ENCODE measurements at places on chromosomes 1 and 21.

GRCh38 chr1:150186789-150187559, 37.3 kb downstream of the PLEKHO1 start:
- no peak for DNase-seq

DNA sequence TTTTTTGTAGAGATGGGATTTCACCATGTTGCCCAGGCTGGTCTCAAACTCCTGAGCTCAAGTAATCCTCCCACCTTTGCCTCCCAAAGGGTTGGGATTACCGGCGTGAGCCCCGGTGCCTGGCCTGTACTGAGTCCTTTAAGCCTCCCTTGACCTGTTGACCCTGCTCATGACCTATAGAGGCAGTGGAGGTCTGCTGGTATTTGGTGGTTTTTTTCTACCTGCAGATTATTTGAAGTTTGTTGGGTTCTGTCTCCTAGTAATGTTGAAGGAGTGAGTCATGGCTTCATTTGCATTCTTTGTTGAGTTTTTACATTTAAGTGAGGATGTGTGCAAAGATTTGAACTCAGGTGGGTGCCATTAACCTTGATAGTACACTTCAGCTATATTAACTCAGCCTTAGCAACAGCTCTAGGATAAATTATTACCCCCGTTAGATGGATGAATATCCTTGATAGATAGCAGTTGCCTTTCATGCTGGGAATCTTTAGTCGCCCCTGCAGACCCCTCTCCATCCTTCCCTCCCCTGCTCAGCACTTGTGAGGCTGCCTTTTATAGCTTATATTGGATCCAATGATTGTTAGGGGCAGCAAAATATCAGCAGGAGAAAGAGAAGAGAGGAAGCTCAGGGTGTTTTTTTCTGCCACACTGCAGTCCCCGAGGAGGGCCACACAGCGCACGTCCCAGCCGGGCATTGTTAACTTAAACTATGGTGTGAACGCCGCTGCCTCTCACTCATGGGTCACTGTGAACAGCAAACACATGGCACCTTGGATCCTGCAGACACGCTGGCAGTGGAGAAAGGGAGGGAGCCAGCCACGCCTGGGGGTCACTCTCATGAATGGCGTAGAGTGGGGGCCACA, 14.9 kb upstream of the NPPB start:
- DNase-seq, result no peak

- no peak for DNase-seq
Measured at GRCh38 chr1:29033829-29034466, 89.8 kb downstream of the TMEM200B start.

- no peak for DNase-seq
Measured at GRCh38 chr21:33057385-33057940, 12.5 kb upstream of the OLIG1 start.

GRCh38 chr1:62281922-62282555, 37.2 kb downstream of the KANK4 start:
- DNase-seq, result no peak

GRCh38 chr1:110084227-110085078, 14.0 kb upstream of the ALX3 start:
- DNase-seq, result no peak

DNA sequence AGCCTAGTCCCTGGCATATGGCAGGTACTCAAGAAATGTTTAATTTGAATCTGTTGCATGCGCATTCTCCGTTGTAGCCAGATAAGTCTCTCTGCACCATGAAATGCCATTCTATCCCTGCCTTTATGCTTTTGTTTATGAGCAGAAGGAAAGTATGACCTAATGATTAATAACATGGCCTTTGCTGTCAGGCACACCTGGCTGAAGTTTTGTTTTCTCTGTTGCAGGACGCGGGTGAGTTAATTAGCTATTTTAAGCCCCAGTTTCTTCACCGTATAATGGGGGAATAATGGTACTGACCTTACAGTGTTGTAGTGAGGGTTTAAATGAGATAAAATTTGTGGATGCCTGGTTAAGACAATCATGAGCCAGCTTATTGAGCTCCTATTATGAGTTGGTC, 87.7 kb downstream of the ST6GALNAC3 start:
- DNase-seq, result no peak

DNA sequence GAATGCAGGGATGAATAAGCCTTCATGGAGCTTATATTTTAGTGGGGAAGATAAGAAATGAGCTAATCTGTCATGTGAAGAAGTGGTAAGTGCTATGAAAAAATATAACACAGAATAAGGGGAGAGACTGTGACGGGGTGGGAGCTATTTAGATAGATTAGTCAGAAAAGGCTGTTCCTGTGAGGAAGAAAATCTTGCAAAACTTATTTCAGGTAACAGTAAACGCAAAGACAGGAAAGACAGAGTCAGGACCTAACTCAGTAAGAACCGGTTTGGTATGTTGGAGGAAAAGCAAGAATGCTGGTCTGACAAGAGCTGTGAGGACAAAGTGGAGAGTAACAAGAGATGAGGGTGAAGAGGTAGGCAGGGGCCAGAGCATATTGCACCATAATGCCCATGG, 22.0 kb downstream of the GNAI3 start:
- DNase-seq, result no peak

GRCh38 chr1:209504571-209504970, 78.9 kb upstream of the CAMK1G start:
- DNase-seq, result no peak

GRCh38 chr21:38790059-38790458, 15.7 kb upstream of the ETS2 start:
- DNase-seq, result no peak

DNA sequence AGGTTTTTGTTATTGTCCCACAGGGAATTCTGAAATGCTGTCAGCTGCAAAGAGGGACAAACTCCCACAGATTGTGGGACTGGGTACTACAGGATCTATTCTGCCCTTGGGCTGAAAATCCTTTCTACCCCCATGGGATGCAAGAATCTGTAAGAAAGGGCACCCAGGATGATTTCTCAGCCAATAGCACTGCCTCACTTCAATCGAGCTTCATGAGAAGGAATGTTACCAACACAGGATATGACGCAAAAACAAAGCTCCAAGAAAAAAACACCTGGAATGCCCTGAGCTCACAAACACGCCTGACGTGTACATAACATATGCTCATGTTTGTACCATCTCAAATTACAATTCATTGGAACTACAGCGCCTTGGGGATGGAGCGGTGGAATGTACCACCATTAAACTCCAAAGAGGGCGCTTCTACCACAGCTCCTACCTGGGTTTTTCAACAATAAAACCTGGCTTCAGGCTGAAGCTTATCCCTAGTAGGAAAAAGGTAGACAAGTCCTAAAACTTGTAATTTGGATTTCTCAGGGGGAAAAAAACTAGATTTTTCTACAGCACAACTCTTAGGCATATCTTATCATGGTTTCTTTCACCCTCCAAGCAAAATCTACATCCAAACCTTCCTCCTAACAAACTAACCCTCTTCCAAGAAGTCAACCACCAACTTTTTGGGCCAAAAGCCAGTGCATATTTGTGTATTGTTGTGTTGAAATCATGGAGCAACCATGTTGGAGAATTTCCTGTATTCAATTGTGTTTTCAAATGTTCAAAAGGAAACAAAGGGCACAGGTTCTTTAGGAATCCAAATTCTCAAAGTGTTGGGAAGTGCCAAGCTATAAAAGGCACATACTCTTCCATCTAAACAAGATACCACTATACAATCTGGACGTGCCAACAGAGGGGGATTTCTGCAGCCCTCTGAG, 78.9 kb downstream of the TGFBR3 start:
- no peak for DNase-seq

DNA sequence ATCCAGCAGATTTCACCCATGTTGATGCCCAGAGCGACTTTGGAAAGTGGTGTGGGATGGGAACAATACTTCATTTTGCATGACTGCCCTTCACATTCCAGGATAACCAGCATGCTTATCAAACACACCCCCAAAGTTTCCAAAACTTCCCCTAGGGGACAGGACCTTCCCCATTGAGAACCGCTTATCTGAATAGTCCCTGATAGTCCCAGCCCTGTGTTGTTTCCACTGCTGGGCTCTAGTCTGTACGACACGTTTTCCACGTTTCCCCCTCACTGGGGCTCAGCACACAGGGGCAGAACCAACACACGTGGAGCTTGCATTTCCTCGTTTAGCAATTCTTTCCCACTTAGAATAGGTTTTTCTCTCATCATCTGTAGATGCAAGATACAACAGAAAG, 61.0 kb downstream of the BACE2 start:
- no peak for DNase-seq

- no peak for DNase-seq
Measured at GRCh38 chr21:33383056-33383888, 19.9 kb upstream of the IFNGR2 start.

DNA sequence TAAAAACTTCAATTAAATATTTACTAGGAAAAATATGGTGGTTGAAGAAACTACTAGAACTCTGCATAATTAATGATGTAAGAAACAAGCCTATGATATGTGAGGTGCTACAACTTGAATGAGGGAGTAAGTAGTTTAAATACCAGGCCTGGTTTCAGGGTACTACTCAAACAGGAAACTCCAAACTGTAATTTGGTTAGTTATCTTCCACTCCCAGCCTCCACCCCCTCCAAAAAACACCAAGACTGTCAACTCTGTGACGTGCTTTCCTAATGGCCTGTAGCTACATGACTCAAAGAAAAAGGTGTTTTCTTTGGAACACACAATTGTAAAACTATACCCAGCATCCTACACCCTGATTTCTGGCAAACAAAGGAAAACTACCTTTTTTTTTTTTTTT, 55.9 kb upstream of the RCC1 start:
- DNase-seq, result no peak

GRCh38 chr1:31624309-31624708, 6.8 kb downstream of the HCRTR1 start:
- no peak for DNase-seq

- DNase-seq, result no peak
Measured at GRCh38 chr1:179012038-179012437, 13.7 kb upstream of the FAM20B start.

- no peak for DNase-seq
Measured at GRCh38 chr21:34617753-34618339, 2.9 kb upstream of the RCAN1 start.

DNA sequence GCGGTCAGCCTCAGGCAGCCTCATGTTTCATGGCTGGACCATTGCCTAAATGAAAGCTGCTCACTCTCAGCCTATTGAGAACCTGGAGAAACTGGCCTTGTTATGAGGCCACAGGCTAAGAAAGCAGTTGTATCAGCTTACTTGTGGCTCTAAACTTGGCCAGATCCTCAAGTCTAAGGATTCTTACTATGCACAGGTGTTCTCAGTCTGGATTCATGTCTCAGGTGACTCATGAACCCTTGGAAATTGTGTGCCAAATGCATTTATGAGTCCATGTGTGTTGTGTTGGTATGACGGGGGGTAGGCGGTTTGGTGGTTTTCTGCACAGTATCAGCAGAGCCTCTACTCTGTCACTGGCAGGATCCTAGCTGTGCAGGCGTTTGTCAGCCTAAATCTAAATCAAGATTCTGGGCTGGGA, 90.4 kb downstream of the ROR1 start:
- no peak for DNase-seq

DNA sequence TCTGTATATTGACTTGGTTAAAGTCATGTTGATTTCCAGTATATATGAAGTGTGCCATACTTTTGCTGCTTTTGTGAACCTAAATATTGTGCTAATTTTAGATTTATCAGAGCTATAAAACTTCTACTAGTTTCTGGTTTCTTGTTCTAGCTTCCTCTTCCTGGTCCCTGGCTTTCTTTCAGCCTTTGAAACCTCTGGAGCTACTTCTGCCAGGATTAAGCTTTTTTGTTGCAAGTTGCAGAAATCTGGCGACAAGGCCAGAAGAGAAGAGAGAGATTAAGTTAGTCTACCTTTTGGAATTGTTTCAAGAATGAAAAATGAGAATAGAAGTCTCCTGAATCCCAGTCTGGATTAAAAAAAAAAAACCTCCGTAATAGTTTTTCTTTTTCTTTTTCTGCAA, 13.5 kb downstream of the RNF2 start:
- no peak for DNase-seq

DNA sequence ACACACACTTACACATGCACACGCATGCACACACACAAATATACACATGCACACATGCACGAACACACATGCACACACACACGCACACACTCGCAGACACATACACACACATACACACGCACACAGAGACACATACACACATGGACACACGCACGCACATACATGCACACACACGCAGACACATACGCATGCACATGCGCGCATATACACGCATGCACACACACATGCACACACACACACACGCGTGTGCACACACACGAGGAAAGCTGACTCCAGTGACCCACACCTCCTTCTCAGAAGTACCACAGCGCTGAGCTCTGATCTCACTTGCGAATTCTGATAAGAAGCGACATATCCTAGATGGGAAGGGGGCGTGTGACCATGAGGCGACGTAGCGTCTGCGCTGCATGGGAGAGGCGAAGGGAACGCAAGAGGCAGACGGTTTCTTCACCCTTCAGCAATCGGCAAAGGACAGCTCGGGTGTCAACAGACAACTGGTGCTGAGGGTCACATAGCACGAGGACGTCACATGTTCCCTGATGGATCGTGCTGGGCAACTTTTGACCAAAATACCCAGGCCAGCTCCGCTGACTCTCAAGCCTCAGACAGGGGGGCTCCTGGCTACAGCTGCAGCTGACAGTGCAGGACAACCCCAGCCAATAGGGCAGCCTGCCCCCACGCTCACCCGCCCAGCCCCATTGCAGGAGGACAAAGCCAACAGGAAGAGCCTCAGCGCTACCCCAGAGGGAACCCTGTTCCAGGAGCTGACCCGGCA, 16.0 kb upstream of the PDE9A start:
- no peak for DNase-seq

DNA sequence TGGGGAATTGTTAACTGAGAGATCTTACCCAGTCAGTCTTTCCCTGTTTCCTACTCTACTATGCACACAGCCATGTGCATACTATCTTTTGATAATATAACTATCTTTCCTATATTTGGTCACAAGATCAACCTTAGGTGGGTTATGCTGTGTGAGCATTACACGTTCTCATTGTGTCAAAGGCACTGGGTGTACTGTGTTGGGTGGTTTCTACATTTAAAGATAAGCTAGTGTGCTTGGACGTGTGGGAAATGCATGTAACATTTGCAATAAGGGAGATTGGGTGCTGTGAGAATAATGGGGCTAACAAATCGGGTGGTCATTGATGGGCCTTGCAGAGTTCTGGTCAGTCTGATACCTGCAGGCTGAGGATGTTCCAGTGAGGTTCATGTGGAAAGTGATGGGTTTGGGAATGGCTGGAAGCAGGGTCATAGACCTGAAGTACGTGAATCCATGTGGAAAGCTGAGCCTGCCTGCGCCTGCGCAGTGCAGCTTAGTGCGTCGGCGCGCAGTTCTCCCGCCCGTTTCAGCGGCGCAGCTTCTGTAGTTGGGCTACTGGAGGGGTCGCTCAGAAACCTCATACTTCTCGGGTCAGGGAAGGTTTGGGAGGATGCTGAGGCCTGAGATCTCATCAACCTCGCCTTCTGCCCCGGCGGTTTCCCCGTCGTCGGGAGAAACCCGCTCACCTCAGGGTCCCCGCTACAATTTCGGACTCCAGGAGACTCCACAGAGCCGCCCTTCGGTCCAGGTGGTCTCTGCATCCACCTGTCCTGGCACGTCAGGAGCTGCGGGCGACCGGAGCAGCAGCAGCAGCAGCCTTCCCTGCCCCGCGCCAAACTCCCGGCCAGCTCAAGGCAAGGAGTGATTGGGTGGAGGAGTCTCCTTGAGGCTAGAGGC, at the start of gene MSH4:
TSS of gene MSH4 (plus strand) at position 507 of the 897 bp plus-strand sequence. CDS start at position 611, 104 bp downstream.
- no peak for DNase-seq
